ENCODE measurements at places on chromosomes 11 and 22.
A peak's percentile ranks its signal among the peaks of the same experiment; 100 is the strongest.

DNA sequence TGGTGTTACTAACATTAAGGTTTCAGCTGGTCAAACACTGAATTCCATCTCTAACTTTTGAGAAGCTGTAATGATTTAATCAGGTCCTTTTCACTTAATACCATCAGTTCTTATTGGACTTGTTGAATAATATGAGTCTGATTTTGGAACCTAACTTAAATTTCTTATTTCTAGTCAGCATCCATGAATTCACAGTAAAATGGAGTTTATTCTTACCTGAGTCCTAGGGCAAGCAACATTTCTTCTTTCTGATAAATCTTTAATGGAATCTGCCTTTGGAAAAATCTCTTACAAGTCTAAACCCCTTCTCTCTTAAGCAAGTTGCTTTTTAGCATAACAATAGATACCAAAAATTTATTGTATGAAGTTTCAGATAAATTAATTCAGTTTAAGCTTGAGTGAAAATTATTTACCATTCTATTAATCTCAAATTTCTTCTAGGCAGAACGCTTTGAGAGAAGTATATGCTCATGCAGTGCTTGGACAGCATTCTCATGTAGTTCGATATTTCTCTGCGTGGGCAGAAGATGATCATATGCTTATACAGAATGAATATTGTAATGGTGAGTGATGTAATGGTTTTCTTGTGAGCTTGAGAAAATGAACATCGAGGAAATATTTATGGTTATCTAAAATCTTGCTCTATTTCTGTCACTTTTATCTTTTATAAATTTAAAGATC is 3.4 kb downstream of the WEE1 start:
- DNase-seq = no peak

GRCh38 chr11:87263264-87263838 is 225.6 kb downstream of the TMEM135 start:
- no peak for DNase-seq

GRCh38 chr11:111347002-111347722 is 31.9 kb downstream of the POU2AF1 start:
- DNase-seq = no peak

- DNase-seq = peak; percentile 40
Measured at GRCh38 chr22:26174280-26174679, 5.0 kb downstream of the SEZ6L start.

GRCh38 chr22:34297536-34298120 is 377.4 kb upstream of the LARGE1 start:
- no peak for DNase-seq

DNA sequence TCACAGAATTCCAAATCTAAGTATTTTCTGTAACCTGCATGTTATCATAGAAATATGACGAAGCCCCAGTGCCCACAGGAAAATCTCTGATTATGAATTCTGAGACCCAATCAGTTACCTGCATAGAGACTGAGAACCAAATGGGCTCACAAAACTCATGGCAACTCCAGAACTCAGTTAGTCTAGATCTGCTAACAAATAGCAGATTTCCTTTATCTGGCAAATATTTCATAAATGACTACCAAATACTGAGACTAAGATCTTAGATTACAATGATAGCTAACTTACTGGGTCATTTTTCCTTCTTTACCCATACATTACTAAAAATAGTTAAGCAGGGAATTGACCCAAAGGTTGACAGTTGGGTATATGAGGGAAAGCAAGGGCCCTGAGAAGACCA is 228.1 kb upstream of the FAT3 start:
- no peak for DNase-seq

- no peak for DNase-seq
Measured at GRCh38 chr11:109023036-109023435, 358.2 kb downstream of the DDX10 start.

DNA sequence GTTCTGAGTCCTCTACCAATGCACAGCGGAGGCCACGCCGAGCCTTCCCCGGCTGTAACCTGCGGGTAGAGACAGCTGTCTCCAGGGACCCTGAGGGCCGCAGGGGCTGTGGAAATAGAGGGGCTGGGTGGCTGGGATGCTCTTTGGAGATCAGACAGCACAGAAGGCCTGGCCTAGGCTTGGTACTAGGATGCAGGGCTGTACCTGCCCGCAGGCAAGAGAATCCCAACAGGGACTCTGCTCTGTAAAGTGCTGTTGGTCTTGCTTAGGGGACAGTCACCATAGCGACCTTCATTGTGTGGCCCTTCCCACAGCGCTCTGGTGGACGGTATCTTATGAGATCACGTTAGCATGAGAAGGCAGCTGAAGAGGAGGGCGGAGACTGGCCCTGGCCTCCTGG is 11.3 kb upstream of the KCNJ5 start:
- no peak for DNase-seq

GRCh38 chr11:285021-285893 is 3.7 kb upstream of the PGGHG start:
- DNase-seq = no peak

GRCh38 chr11:92457250-92457649 is 232.6 kb downstream of the FAT3 start:
- no peak for DNase-seq

GRCh38 chr11:74299015-74299414 is 12.4 kb downstream of the P4HA3 start:
- no peak for DNase-seq

DNA sequence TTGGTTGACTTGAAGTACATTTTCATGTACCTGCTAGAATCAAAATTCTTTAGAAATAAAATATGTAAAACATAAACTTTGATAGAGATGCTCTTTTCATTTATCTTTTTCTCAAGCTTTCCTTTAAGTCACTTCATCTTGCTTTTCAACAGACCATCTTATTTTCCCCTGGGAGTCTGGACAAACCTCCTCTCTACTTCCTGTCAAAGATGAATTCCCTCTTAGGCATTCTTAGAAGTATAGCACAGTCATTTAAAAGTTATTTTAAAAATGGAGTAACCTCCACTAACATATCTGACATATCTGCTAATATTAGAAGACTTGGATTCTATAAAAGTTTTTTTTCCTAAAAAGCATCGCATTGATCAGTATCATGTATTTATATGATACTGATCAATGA is 84.8 kb upstream of the PAX6 start:
- no peak for DNase-seq

DNA sequence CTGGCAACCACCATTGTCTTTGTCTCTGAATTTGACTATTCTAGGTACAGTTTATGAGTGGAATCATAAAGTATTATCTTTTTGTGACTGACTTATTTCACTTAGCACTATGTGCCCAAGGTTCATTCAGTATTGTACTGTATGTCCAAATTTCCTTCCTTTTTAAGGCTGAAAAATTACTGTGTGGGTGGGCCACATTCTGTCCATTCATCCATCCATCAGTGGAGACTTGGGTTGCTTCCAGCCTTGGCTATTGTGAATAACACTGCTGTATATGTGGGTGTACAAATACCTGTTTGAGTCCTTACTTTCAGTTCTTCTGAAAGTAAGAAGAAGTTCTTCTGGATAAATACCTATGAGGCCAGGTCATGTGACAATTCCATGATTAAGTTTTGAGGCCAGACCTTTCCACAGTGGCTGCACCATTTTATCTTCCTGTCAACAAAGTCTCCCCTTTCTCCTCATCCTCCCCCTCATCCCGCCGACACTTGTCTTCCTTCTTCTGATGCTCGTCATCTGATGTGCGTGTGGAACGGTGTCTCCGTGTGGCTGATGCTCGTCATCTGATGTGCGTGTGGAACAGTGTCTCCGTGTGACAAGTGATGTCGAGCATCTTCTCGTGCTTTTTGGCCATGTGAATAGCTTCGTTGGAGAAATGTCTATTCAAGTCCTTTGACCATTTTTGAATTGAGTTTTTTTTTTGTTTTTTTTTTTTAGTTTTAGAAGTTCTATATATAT is 49.5 kb downstream of the SBF1 start:
- no peak for DNase-seq

DNA sequence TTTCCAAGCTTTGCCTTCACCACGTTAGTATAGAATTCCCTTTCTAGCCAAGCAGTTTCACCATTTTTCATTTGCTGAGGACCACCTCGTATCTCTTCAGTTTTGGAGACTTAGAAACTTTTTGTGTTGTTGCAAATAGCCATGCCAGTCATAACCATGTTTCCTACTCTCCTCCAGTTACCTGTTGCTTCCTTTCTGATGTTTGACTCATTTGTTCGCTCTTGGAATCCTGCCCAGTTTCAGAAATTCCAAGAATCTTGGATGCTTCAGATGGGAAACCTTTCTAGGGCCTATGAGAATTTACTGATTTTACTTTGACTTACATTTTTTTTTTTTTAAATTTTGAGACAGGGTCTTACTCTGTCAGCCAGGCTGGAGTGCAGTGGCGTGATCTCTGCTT is 65.4 kb downstream of the PPP6R3 start:
- DNase-seq = no peak

- DNase-seq = no peak
Measured at GRCh38 chr11:13997881-13998280, 35.4 kb downstream of the SPON1 start.

DNA sequence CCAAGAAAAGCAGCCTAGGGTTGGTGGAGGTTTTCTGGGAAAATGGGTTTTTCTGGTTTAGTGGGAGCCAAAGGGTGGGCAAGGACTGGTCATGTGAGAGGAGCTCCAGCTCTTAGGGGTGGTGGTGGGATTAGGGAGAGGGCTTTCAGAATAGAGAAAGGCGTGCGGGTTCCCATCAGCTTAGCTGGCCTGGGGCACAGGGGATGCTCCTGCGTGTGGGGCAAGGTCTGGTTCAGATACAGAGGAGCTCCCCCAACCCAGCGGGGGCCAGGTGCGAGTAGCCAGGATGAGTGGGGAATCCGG is 644 bp downstream of the TMEM134 start:
- DNase-seq = no peak

DNA sequence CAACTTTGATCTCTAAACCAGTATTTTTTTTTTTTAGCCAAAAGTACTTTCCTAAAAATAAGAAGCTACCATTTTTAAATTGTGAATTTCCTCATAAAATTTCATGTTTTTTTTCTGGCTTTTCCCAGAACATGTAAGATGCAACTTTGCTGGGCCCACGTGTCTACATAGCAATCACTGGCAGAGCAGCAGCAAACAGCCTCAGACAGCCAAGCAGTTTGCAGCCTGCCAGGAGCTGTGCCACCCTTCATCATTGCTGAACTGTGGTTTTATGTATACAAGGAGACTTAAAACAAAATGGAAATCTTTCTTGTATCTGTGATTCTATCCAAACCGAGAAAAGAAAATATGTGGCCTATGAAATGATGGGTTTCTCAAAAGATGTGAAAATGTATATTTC is 110.2 kb downstream of the GRIA4 start:
- no peak for DNase-seq

GRCh38 chr11:78860720-78861422 is 286.2 kb upstream of the NARS2 start:
- DNase-seq = peak; percentile 76

GRCh38 chr11:75463106-75463774 is 30.2 kb upstream of the KLHL35 start:
- DNase-seq = no peak

GRCh38 chr22:38696606-38697424 is 3.9 kb downstream of the JOSD1 start:
- peak; percentile 70 for DNase-seq

GRCh38 chr11:27910186-27910931 is 197.6 kb downstream of the KIF18A start:
- DNase-seq = no peak

GRCh38 chr11:74377689-74378088 is 20.5 kb downstream of the PGM2L1 start:
- DNase-seq = no peak

DNA sequence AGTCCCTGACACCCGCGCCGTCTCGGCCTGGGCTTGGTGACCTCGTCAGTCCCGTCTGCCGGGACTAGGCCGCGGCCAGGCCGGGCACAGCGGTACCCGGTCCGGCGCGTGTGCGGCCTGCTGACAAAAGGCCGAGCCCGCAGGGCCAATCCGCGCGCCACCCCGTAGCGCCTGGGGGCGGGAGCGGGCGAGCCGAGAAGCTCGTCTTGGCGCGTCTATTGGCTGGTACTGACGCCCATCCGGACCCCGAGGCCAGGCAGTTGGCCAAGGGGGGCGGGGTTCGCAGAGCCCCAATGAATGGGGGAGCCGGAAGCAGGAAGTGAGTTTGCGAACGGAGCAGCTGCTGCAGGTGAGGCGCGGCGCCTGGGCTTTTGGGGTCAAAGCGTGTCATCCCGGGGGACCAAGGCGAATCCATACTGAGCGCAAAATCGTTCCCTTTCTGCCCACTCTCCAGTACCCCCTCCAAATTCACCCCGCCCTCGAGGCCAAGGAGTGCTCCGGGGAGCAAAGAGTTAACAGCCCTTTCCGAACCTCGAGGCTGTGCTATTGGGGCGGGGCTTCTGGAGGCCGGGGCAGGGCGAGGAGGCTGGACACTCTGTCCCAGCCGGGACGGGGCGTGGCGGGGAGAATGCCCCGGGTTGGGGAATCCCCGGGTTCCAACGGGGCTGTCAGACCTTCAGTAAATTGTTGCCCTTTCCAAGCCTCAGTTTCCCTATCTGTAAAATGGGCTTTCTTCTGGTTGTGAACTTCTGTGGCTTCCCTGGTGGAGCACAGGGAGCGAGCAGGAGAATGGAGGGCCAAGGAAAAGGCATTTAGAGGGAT is at the start of gene DPP3:
TSS of gene DPP3 (plus strand) at position 318 of the 822 bp plus-strand sequence. CDS start 1,767 bp downstream, outside the sequence.
- peak; percentile 98 for DNase-seq

- no peak for DNase-seq
Measured at GRCh38 chr11:133663135-133663985, 131.1 kb upstream of the OPCML start.

DNA sequence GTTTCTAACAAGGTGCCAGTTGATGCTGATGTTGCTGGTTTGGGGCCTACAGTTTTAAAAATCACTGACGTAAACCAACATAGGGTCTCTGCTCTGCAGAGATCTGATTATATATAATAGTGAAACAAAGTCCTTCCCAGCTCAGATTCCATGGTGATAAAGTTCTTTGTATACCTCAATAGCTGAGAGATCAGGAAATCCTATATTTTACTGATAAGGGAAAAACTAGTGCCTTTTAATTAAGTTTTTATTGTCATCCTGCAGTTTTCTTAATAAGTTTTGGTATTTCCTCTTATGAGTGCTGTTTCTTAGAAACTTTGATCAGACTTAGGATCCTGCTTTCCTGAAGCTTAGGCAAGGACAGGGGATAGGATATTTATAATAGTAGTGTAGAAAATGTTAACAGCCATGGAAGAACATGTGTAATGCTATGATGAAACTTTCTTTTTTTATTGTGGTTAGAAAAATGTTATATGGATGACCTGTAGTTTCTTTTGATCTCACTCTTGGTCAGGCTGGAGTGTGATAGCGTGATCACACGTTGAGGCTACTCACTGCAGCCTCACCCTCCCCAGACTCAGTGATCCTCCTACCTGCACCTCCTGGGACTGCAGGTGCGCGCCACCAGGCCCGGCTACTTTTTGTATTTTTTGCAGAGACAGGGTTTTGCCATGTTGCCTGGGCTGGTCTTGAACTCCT is 14.1 kb downstream of the CAPRIN1 start:
- DNase-seq = no peak

GRCh38 chr11:96543177-96543576 is 153.4 kb downstream of the JRKL start:
- DNase-seq = no peak

DNA sequence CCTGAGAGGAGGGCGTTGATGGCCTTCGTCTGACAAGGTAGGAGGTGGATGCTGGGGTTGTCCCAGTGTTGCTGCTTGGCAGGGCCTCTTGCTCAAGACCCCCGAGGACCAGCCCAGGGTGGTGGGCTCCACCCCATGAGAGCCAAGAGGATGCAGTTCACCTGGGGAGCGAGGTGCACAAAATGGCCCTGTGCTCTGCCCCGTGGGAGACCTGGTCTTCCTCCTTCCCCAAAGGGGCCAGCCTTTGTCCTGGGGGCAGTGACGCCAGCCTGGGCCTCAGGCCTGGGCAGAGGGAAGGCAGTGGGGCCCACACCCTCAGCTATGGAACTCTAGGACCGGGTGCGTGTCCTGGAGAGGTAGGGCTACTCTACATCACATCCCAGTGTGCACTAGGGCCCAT is 1233.3 kb downstream of the TBC1D22A start:
- no peak for DNase-seq
